Kidney (tissue), 22 donors: ENCODE measurements at places on chromosomes 13 and 19. TPM values are rescaled to one million over a fixed set of nuclear protein-coding genes. Genes with fewer than 3 reads are reported as not detected.

Gene ZNF829
- total RNA-seq, result 4.4 TPM

GRCh38 chr19:43759515-43759914 is 4.8 kb upstream of the SMG9 start:
- DNase-seq, result no peak

- DNase-seq, result no peak
Observed at GRCh38 chr19:49097453-49098288, 12.4 kb downstream of the SNRNP70 start.

GRCh38 chr13:51057906-51058305 is 53.2 kb downstream of the C13orf42 start:
- no peak for DNase-seq

Gene ZNF283
- total RNA-seq, result 12.7 TPM

Gene RNF17
- total RNA-seq, result not detected

DNA sequence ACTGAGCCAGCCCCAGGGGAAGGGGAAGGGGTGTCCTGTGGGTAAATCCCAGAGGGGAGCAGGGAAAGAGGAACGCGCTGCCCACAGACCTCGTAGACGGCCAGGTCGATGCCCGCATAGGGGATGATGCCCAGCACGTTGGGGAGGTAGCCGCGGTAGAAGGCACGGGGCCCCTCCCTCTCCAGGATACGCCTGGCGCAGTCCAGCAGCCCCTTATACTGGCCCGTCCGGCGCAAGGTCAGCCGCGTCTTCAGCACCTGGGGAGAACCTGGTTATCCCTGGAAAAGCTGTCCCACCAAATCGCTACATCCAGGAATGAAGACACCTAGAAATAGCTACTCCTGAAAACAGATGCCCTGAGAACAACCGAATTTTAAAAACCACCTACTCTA is 7.4 kb downstream of the SLC25A23 start:
- DNase-seq, result no peak

DNA sequence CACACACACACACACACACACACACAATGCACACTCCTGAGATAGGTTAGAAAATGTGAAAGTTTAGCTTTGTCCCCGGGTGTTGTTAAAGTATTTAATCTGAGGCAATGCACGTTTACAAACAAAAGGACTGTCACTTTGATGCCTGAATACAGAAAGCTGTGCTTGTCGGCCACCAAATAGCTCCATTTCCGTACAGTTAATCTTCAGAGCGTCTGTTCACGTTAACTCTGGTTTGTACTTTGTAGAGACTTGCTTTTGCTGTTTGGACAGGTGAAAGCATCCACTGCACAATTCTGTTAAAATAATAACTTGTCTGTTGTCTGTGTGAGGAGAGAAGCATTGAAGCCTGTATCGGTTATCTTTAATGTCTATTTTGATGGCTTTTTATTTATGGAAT is 267.8 kb downstream of the FGF9 start:
- DNase-seq, result no peak

Gene CYSLTR2
- total RNA-seq, result 1.4 TPM

- DNase-seq, result peak; percentile 97
Observed at GRCh38 chr19:53333463-53334449, at the start of gene ZNF845. TSS of gene ZNF845 (plus strand) at chr19:53333749. CDS start at chr19:53341308, 7,559 bp downstream.

Gene MCEMP1
- 0.38 TPM for total RNA-seq

GRCh38 chr13:48600374-48601364 is 53.1 kb upstream of the CYSLTR2 start:
- DNase-seq, result peak; percentile 71

Gene GDF15
- 51.2 TPM for total RNA-seq

Gene SIGLEC8
- total RNA-seq, result 1.8 TPM

GRCh38 chr19:34806976-34807860 is 34.2 kb upstream of the ZNF599 start:
- DNase-seq, result no peak

Gene ZNF223
- 9.3 TPM for total RNA-seq

- DNase-seq, result no peak
Observed at GRCh38 chr19:51548213-51548651, 16.8 kb upstream of the SIGLEC6 start.

Gene PROZ
- total RNA-seq, result not detected

GRCh38 chr19:10000171-10000826 is 10.0 kb downstream of the COL5A3 start:
- peak; percentile 62 for DNase-seq

DNA sequence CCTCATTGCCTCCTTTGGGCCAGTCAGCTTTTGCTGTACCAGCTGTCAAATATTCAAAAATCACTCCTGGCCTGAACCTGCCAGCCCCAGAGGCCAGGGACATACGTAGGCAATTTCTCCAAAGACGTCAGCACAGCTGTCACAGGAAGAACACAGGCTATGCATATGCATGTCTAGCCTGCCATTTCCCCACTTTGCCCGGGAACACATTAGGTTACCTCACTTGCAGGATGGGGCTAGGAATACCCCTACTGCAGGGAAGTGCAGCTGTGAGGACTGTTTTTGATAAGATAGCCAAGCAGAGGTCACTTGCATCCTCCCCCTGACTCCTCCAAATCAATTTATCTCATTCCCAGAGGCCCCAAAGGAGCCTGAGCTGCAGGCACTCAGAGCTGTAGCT is 2.8 kb downstream of the ZNF667 start:
- no peak for DNase-seq

DNA sequence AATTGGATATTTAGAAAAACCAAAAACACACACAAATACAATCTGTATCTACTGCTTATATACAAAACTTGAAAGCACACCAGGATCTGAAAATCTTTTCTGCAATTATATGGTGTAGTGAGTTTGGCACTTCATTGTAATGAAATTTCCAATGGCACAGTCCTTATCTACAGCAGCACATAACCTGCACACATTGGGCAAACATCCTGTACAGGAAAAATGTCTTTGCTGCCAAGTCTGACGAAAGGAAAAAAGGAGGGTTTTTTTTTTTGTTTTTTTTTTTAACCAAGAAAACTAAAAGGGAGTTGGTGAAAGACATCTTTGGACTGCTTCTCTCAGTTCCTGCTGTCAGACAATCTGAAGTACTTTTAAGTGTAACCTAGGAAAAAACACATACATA is 107.8 kb downstream of the FOXO1 start:
- no peak for DNase-seq

Gene ZNF492
- total RNA-seq, result 0.25 TPM

- no peak for DNase-seq
Observed at GRCh38 chr13:67210208-67210607, 19.9 kb downstream of the PCDH9 start.

DNA sequence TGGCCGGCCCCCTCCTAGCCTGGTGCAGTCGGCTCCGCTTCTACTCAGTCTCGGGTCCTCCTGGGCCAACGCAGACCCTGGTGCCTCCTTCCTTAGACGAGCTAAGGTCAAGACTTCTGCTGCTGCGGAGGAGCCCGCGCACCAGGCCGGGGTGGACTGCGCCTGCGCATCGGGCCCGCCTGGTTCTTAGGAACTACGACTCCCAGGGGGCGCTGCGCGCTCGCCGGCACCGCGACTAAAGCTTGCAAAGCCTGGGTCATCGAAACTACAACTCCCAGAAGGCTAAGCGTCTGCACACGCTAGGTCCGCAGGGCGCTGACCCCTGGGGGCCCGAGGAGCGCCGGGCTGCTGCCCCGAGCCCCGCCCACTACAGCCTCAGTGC is at the start of gene ZNF835:
TSS of gene ZNF835 (minus strand) at position 145 of the 382 bp plus-strand sequence. CDS start 6,559 bp downstream, outside the sequence.
- DNase-seq, result peak; percentile 97

- DNase-seq, result no peak
Observed at GRCh38 chr13:20360041-20360491, 127.9 kb upstream of the GJB6 start.

Gene SYCN
- not detected for total RNA-seq

DNA sequence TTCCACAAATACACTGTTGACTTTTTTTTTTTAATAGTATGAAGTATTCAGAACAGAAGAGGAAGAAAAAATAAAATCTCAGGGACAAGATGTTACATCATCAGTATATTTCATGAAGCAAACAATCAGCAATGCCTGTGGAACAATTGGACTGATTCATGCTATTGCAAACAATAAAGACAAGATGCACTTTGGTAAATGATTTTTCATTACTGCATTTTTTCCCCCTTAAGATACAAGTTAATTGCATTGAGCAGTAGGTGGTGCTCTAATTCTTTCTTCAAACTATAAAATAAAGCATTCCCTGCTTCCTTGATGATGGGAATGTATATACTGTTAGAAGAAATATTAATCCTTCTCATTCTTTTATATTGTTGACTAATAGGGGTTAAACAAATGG is 17.1 kb downstream of the UCHL3 start:
- DNase-seq, result peak; percentile 39

DNA sequence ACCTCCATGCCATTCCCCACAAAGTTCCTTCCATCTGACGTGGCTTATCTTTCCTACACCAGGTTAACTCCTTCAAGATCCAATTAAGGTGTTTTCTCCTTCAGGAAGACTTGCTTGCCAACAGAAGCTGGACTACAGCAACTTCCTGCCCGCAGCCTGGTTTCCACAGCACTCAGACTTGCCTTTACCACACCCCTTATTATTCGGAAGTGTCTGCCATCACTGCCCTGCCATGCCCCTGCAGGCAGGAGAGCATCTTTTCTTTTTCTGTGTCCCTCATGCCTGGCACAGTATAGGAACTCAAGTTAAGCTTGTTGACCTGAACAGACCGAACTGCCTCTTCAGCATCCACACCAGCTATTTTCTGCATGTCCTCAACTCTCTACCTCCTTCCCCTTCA is 168.0 kb downstream of the FOXO1 start:
- DNase-seq, result no peak

- DNase-seq, result no peak
Observed at GRCh38 chr19:31303262-31303815, 45.9 kb downstream of the TSHZ3 start.

Gene ZNF439
- total RNA-seq, result 13.2 TPM

Gene BEST2
- total RNA-seq, result not detected

- no peak for DNase-seq
Observed at GRCh38 chr19:55346725-55347441, 7.2 kb downstream of the KMT5C start.

Gene LAIR1
- 41.9 TPM for total RNA-seq

GRCh38 chr19:10114651-10115391 is 3.3 kb downstream of the P2RY11 start:
- DNase-seq, result no peak

DNA sequence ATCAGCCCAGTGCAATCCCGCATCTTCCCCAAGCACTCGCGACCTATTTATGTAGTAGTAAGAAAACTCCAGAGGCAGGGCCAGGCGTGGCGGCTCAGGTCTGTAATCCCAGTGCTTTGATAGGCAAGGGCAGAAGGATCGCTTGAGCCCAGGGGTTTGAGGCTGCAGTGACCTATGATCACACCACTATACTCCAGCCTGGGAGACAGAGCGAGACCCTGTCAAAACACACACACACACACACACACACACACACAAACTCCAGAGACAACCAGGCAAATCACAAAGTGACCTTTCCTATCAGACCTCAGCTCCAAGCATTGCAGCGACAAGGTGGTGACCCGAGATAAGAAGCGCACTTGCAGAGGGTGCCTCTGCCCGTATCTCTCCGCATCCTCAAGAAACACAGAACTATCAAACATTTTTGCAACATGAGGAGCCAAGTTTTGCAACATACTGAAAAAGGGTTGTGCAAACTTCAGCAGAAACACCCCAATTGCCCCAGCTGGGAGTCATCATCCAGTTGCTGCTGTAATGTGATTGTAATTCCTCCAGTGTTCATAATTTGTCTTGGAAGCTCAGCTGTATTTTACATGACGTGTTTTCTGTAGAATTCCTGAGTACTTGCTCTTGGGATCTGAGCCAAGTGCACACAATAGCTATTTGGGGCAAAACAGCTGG is 8.7 kb upstream of the KLF2 start:
- DNase-seq, result peak; percentile 80

DNA sequence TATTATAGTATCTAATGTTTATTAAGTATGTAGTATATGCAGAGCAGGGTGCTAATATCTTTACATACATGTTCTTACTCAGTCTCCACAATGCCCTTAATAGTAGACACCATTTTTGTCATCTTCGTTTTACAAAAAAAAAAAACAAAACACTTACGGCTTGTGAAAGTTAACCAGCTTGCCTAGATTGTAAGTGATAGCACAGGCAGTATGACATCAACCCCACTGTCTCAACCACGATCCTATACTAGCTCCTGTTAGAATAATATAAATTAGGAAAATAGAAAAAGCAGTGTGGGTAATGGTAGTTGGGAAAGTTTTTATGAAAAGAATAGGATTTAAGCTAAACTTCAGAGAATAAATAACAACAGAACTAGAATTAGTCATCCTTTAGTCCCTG is 34.3 kb downstream of the MICU2 start:
- no peak for DNase-seq

Gene OR4F17
- 0.35 TPM for total RNA-seq

DNA sequence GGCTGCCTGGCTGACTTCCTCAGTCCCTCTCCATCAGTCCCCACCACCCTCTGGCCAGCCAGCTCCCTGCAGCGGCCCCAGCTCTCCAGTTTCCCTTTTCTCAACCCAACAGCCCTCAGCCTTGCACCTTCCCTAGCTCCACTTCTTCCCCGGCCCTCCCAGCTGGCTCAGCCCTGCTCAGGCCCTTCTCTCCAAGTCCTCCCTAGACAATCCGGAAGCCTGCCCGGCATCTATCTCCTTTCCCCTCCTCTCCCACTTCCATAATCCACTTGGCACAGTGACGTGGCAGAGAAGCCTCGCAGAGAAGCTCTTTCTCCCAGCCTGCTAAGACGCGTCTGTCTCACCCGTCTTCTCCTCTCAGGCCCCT is 1.1 kb downstream of the UBXN6 start:
- peak; percentile 59 for DNase-seq

- no peak for DNase-seq
Observed at GRCh38 chr13:76848596-76848995, 37.6 kb downstream of the KCTD12 start.

Gene CARM1
- 41.2 TPM for total RNA-seq

DNA sequence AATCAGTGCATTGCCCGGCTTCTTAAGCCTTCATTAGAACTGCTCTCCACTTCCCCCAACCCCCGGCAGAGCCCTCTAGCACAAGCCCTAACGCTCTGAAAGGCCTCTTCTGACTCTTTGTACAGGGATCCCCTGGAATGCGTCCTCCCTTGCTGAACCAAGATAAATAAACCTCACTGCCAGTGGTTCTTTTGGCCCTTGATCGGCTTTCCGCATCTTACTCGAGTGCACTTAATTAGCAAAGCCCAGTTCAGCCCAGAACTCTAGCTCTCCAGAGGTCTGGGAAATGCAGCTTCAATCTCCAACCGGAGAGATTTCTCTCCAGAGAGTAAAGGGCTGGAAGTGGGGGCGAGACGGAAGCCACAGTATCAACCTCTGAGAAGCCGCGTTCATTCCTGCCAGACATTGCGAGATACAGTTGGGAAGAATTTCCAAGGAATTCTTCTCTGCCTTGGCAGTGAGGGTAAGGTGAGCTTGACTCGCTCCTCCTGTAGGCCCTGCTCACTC is 8.7 kb upstream of the ZNF444 start:
- DNase-seq, result peak; percentile 75

GRCh38 chr13:46006688-46007452 is 45.7 kb downstream of the ZC3H13 start:
- no peak for DNase-seq
